ENCODE measurements at places on chromosomes 2 and 18.

- DNase-seq = no peak
These were observed 225.8 kb downstream of the TTC32 start for GRCh38 chr2:19675856-19676460.

GRCh38 chr2:99640635-99641151 is 150.9 kb upstream of the REV1 start:
- no peak for DNase-seq

DNA sequence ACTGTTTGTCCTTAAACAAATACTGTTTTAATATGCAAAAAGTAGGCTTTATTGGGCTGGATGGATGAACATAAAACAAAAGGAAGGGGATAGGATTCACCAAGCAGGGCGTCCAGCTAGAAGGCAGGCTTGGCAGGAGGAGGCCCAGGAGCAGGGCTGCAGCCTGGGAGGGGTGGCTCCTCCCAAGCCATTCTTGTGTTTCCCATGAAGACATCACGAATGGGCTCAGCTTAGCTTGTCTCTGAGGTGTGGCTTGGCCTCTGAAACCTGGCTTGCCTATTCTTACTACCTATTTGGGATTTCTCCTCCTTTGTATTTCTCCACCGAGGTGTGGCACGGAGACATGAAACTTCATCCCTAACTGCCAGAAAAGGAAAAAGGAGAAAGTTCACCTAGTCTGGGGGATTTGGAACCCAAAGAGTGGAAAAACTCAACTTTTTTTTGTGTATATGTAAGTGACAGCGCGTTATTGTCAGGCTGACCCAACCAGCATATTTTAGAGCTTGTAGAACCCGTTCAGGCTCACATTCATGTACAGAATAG is 481.9 kb upstream of the SPRED2 start:
- no peak for DNase-seq

- DNase-seq = peak; percentile 54
These were observed 20.0 kb downstream of the SFTPB start for GRCh38 chr2:85647823-85648526.

GRCh38 chr2:200199005-200199404 is 107.5 kb upstream of the SPATS2L start:
- DNase-seq = no peak

DNA sequence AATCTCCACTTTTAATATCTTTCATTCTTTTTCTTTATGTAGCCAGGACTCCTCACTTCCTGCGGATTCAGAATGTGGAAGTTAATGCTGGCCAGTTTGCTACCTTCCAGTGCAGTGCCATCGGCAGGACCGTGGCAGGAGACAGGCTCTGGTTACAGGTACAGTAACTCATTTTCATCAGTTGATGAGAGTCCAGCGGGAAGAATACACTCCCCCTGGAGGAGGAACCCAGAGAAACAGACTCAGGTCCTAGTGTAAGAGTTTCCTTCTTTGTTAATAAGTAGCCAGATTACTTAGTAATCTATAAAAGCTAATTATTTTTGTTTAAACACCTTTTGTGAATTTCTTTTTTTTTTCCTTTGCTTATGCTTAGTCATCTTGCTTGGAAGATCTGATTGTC is 359.4 kb downstream of the PTPRM start:
- no peak for DNase-seq

DNA sequence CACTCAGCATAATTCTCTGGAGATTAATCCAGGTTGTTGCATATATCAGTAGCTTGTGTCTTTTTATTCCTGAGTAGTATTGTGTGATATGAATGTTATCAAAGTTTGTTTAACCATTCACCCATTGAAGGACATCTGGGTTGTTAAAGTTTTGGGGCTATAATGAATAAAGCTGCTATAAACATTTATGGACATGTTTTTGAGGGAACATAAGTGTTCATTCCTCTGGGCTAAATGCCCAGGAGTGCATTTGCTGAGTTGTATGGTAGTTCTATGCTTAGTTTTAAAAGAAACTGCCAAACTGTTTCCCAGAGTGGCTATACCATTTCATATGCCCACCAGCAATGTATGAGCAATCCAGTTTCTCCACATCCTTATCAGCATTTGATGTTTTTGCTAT is 21.8 kb upstream of the KCNJ13 start:
- no peak for DNase-seq

- DNase-seq = peak; percentile 25
These were observed 47.4 kb upstream of the CYRIA start for GRCh38 chr2:16713011-16713423.

GRCh38 chr2:39658371-39658770 is 7.3 kb upstream of the TMEM178A start:
- DNase-seq = no peak

GRCh38 chr2:145692971-145693478 is 1173.1 kb upstream of the ZEB2 start:
- DNase-seq = peak; percentile 5

- no peak for DNase-seq
These were observed 958.9 kb downstream of the DCDC2C start for GRCh38 chr2:4662161-4662779.

DNA sequence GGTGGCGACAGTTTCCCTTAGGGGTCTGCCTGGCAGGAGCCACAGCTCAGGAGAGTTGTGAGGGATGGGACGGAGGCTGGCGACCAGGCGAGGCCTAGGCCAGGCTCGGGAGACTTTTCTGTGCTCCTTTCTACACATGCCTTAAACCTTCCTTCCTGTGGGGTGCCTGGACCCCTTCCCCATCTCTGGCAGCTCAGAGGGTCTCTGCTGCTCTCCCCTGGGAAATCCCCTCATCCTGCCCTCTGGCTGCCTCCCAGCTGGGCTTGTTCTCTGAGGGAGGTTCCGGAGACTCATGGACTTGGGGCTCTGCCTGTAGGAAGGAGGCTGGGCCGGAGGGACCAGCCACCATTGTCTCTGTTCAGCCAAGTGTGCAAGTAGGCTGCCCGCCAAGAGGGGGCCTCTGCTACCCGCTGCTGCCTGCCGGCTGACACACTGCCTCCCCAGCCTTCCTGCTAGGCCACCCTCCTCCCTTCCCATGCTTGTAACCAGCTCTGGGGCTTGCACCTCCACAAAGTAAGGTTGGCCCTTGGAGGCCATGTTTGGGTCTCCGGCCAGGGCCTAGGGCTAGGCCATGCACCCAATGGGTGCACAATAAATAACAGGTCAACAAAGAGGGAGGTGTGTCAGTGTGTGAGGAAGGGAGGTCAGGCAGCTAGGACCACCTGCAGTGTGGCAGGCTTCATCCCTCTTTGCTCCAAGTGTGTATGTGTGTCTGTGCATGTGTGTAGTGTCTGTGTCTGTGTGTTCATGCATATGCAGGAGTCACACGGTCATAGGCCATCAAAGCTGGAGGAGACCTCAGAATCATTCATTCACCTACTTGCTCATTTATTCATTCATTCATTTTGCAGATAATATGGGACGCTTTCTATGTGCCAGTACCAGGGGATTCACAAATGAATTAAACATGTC is 28.8 kb downstream of the PSD4 start:
- no peak for DNase-seq

DNA sequence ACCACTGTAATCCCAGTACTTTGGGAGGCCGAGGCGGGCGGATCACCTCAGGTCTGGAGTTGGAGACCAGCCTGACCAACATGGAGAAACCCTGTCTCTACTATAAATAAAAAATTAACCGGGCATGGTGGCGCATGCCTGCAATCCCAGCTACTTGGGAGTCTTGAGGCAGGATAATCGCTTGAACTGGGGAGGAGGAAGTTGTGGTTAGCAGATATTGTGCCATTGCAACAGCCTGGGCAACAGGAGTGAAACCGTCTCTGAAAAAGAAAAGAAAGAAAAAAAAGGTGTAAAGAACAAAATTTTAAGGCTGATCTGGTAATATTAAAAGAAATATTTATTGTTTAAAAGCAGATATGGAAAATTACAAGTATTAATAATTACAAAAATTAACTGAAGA is 29.7 kb downstream of the ZNF804A start:
- DNase-seq = no peak

GRCh38 chr2:173043476-173043875 is 32.2 kb upstream of the MAP3K20 start:
- no peak for DNase-seq

DNA sequence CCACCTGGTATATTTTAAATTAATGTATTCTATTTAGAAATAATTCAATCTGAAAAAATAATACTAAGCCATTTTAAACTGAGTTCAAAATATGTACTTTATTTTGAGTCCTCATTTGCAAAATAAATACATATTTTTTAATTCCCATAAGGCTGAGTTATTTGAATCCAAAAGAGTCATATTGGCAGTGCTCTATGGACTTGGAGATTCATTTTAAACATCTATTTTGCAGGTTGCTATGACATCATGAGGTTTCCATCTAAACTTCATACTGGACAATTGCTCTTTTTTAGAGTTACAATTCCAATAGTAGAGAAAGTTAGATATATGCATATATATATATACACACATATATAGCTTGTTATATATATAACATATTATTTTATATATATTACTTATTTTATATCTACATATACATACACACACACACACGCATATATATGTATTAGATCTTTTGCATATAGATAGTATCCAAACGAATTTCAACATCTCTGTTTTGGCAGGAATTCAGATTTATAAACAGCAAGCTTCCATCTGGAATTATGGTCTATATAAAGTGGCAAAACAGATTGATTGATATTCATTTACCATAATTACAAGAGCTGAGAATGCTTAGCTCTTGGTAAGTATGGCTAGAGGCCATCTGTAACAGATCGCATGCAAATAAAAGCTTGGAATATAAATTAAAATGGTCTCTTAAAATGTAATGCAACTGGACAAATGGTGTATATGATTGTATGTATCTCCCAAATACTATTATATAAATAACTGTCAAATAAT is 34.9 kb downstream of the NOL4 start:
- no peak for DNase-seq

DNA sequence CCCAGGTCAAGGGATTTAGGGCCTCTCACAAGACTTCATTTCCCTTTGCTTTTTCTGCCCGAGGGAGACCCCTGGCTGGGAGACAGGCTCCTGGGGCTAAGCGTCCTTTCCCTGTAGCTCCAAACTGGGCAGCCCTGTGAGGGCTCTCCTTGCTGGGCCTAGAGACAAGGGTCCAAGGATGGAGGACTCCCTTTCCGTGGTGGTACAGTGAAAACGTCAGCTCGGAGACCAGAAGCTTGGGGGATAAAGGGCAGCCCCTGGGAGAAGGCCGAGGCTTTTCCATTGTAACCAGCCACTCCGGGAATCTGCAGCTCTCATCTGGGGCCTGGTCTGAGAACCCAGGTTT is 2.3 kb downstream of the SIX2 start:
- no peak for DNase-seq

DNA sequence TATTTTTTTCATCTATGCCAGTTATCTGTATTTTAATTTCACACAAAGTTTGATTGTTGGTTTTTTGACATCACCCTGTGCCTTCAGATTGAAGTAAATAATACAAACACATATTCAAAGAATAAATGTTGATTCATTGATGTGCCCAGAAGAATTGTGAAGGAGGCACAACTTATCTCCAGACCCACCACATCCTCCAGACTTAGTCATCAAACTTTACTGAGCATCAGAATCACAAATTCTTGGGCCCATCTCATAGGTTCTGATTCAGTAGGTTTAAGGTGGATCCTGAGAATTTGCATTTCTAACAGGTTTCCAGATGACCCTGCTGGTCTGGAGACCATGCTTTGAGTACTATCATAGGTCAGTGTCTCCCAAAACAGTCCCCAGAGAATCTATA is 82.8 kb upstream of the PIK3C3 start:
- DNase-seq = no peak

DNA sequence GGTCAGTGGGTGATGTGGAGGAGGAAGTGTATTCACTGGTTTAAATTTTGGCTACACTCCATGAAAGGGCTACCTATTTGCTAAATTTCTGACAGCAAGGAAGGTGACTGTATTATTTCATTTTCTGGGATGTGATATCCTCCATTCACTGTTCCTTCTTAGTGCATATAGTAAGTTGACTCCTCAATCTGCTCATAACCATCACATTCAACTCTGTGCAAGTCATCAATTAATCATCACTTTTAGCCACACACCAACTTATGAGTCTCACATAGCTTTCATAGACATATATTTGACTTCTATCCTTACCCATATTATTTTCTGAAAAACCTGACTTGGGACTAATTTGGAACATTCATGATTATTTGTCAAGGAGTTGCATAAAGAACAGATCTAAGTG is 16.9 kb downstream of the KLHL41 start:
- no peak for DNase-seq

- DNase-seq = no peak
These were observed 65.8 kb upstream of the IGFBP5 start for GRCh38 chr2:216761133-216761532.

- DNase-seq = peak; percentile 47
These were observed 266.8 kb upstream of the CXCR4 start for GRCh38 chr2:136384531-136385303.

GRCh38 chr2:202344178-202344577 is 31.9 kb upstream of the BMPR2 start:
- DNase-seq = no peak

DNA sequence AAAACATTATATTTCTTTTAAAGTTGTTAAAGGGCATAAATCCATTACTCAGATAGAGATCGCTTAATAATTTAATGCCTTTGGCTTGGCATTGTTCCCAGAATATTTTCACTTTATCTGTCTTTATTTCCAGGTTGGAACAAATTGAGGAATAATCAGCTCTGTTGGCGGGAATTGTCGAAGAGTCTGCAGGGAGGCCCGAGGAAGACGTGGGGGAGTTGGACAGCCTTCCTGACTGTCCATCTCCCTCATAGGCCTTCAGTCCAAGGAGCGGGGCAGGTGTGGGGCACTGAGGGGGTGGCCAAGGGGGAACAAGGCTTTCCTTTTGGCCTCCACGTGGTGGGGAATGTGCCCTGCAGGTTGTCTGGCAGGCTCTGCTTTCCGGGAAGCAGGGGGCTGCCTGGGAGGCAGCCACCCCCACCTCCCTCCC is 179.6 kb downstream of the ZBTB7C start:
- no peak for DNase-seq

DNA sequence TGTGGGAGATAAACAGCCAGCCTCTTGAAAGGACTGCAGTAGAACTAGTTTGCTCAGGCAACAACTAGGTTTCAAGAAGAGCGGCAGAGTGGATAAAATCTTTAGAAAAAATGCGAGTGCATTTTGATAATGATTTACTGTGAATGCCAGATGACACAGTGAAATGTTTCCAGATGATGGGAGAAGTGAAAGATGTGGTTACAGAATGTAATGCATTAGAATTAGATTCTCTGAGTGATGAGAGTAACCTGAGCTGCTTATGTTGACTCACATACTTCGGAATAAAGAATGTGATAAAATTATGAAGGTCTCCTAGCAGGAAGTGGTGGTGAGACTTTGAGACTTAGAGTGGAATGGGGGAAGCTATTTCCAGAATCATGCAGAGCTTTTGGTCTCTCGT is 184.3 kb downstream of the GULP1 start:
- no peak for DNase-seq

GRCh38 chr2:66264354-66264753 is 170.6 kb upstream of the MEIS1 start:
- DNase-seq = no peak

GRCh38 chr2:6143812-6144211 is 451.6 kb downstream of the SOX11 start:
- DNase-seq = no peak

- DNase-seq = no peak
These were observed 151.8 kb upstream of the MYT1L start for GRCh38 chr2:2482851-2483250.

GRCh38 chr18:2913398-2914005 is 66.7 kb downstream of the EMILIN2 start:
- no peak for DNase-seq

- DNase-seq = no peak
These were observed 557.9 kb downstream of the CCDC85A start for GRCh38 chr2:56741601-56742102.

- no peak for DNase-seq
These were observed 206.3 kb downstream of the SEPTIN10 start for GRCh38 chr2:109407276-109408042.
